DMS 273 treated with DMSO at 0.1 percent for 48 hours (cell line): ENCODE measurements at places on chromosomes 1 and 21.

DNA sequence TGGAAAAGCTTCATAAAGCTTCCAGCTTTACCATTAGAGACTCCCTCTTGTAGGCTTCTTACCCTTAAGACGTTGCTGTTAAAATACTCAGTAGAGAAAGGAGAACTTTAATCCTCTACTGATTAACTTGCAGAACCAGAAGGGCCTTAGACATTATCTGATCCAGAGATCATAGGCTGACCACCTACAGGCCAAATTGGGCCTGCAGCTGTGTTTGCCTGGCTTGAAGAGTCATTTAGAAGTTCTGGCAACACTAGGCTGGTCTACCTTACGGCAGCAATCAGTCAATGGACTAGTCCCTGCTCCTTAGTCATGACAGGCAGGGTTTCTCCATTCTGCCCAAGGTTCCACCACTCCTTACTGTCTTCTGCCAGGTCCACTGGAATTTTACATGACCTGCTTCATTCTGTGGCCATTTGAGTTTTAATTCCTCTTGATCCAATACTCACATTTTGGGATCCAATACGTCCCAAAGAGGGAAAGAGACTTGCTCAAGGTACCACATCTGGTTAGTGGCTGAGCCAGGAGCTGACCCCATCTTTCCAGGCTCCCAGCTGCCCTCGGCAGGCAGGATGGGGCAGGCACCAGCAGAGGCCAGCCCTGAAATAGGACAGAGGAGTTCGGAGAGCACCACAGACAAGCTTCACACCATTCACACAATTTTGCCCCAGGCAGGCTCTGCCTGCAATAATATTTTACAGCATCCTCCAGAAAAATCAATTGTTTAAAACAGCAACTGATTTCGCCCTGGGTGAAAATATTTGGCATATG is 96.8 kb downstream of the TNR start:
- DNase-seq, result no peak

DNA sequence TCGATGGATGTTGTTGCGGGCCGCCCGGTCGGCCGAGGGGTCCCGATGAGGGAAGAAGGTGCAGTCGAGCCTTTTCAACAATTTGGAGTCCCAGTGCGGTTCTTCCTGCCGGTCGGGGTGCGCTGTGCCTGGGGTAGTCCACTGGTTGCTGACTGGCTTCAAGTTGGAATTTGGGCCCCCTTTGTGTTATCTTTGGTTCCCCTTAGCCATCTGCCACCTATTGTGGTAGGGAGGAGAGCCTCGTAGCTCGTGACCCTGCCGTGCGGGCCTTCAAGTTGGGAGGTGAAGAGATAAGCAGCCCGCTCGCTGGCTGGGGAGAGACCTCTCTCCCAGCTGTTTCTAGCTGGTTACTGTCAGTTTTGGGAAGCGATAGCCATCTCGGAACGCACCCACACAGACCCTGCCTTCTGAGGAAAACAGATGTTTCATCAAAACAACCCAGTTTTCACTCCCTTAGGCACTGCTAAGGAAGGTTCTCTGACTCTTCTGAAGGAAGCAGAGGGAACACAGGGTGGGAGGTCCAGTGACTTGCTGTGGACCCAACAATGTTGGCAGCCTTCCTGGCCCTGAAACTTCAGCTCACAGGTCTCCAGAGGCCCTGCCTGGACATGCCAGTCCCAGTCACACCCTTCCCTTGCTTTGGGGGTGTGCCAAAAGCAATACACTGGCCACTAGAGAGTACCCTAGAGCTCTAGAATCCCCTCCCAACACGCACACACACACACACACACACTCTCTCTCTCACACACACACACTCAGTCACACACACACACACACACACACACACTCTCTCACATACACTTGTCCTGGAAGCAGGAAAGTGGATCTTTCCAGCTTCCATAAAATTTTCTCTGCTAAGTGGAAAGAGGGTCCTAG is 1.0 kb downstream of the BTG2 start:
- DNase-seq, result peak; percentile 71

DNA sequence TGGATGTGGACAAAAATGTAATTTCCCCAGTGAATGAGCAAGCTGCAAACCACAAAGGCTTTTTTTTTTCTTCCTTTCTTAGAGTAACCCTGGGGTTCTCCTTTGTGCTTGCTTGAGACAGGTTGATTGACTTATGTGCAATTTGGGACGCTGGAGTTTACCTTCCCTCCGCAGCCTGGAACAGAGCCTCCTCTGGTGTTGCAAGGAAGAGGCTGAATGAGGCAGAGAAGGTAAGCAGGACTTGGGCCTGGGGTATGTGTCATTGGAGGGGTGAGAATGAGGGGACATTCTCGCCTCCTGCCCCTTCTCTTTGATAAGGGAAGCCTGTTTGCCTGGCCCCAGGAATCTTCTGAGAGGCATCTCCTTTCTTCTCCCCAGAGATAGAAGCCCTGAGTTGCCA is 49.8 kb downstream of the NFASC start:
- DNase-seq, result no peak

GRCh38 chr1:199399996-199400724 is 627.4 kb upstream of the NR5A2 start:
- DNase-seq, result no peak

DNA sequence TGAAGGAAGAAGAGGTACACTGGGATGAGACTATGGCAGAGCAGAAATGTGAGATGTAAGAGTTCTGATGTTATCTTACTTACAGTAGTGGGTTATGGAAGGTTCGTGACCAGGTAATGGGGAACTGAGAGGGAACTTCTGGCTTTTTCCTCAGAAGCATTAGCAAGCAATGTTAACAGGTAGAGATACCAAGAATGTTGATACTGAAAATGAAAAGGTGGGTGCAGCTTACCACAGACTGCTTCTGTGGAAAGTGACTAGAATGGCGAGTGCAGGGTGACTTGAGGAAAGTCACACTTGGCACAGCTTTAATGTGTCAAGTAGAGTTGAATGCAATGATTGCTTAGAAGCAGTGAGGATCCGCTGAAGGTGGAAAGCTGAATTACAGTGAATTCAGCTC is 70.8 kb downstream of the PLA2G4A start:
- DNase-seq, result no peak

- no peak for DNase-seq
These were observed 111.1 kb upstream of the COA6 start for GRCh38 chr1:234262007-234262753.

- DNase-seq, result no peak
These were observed 262.5 kb upstream of the B3GALT2 start for GRCh38 chr1:193448682-193449461.

DNA sequence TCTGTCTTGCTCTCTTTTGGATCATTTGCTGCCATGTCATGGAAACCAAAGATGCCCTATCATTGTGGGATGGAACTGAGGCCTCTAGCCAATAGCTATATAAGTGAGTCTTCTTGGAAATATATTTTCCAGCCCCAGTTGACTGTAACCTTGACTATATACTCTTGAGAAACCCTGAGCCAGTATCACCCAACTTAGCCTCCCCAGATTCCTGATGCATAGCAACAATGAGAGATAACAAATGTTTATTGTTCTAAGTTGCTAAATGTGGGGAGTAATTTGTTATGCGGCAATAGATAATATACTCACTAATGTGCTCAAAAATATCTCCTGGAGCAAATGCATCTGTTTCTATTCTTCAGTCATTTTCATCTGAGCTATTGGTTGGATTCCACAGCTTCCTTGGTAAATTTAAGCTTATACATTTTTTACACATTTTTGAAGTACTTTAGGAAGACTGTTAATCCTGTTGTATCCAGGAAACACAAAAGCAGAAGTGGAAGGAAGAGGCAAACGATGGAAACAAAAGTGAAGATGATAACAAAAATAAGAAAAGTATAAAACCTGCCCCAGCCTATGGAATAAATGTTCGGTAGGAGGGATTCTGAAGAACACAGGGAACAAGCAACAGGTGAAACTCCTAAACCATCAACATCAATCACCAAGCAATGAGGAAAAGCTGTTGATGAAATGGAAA is 6.3 kb upstream of the SRRM1 start:
- DNase-seq, result no peak

DNA sequence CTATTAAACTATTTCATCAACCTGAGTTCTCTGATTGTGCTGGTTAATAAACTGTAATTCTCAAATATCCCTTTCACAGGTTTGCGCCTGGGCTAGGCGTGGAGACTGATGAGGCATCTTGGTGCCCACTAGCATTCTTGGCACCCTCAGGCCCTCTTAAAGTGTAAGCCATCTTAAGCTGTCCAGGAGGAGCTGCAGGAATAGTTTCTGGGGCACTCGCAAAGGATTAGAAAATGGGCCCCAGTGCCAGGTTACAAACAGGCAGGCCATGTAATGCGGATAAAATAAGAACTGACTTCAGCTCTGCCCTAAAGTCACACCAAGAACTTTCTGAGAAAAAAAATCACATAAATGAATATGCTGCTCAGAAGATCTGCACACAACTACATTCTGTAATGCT is 1.1 kb downstream of the CASQ2 start:
- no peak for DNase-seq

- DNase-seq, result peak; percentile 30
These were observed 52.8 kb upstream of the RPL11 start for GRCh38 chr1:23638786-23639241.

GRCh38 chr1:109208836-109209463 is 4.8 kb upstream of the SARS1 start:
- DNase-seq, result no peak

- no peak for DNase-seq
These were observed 22.9 kb downstream of the MEF2D start for GRCh38 chr1:156477526-156478249.

- DNase-seq, result no peak
These were observed 2.6 kb downstream of the PDE4B start for GRCh38 chr1:65795311-65795710.

DNA sequence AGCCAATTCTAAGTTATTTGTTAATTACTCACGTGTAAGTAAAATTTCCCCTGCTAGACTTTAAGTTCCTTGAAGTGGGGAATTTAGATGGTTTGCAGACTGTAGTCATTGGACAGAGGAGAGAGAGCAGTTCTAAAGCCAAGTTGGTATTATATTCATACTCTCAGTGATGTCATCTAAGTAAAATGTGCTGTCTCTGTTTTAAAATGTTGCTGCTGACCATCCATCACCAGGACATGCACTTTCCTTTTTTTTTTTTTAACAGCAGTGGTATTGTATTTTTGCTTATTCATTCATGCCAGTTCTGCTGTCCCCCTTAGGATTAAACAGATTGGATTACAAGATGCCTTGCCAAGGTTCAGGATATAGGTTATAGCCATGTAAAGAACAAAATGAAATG is 2.3 kb downstream of the TTLL7 start:
- no peak for DNase-seq
